ENCODE measurements at places on chromosomes 11 and 22. TPM values are rescaled to one million over a fixed set of nuclear protein-coding genes. Genes with fewer than 3 reads are reported as not detected.

The OR2AG1 gene
- total RNA-seq: not detected

The CYB561A3 gene
- total RNA-seq: 43.9 TPM

The CPT1B gene
- total RNA-seq: 80.1 TPM

The TRIOBP gene
- total RNA-seq: 55.2 TPM

DNA sequence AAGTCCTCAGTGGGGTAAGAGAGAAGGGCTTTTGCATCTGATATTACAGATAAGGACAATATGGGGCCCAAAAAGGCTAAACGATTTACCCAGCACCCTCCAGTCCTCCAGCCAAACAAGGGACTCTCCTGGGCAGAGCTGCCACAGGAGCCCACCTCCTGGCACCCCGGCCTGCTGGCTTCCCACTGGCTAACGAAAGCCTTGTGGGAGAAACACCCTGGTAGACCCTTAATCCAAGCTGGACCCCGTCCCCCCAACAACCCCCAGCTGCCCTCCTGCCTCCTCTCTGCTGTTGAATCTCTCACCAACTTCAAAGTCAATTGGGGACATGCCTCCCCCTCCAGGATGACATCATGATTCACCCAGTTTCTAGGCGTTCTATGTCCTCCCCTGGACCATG is 10.8 kb downstream of the C1QTNF6 start:
- no peak for DNase-seq
